ENCODE measurements at places on chromosomes 6 and 20.

- no peak for DNase-seq
- no peak overlapping the region for H3K4me3 ChIP-seq
- H3K36me3 ChIP-seq: peaks cover 8% of the 10 kb centered on the region
- H3K27me3 ChIP-seq: no peaks in the 10 kb centered on the region
- no peaks in the 10 kb centered on the region for H3K4me1 ChIP-seq
Measured at GRCh38 chr6:89997456-89998445, 103.5 kb downstream of the GJA10 start.

DNA sequence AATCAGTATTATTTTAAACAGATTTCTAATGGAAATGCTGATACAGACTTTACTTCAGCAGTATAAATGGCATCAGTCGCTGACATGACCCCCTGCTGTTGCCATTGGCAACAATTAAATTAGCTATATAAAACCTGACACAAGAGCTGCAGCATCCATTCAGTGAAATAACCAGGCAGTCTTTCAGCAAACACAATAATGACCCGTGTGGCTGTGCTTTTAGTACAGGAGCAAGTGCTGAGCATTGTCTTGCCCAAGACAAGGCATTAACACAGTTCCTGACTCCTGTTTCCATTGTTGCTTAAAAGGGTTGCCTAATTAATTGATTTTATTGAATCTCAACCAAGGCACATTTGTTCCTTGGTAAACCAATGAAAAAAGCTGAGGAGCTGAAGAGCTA is 382.1 kb downstream of the HACE1 start:
- no peak overlapping the region for H3K4me3 ChIP-seq
- H3K36me3 ChIP-seq: no peaks in the 10 kb centered on the region
- no peak for DNase-seq
- no peaks in the 10 kb centered on the region for H3K27me3 ChIP-seq
- H3K4me1 ChIP-seq: no peaks in the 10 kb centered on the region

- H3K27ac ChIP-seq: no peak within 1 kb of the TSS
- DNase-seq: no peak
- H3K4me1 ChIP-seq: no peaks in the 10 kb centered on the region
- peaks cover 22% of the 10 kb centered on the region for H3K36me3 ChIP-seq
- no peaks in the 10 kb centered on the region for H3K27me3 ChIP-seq
Measured at GRCh38 chr20:38581013-38581412, at the start of gene ADIG. ADIG (plus strand) TSS chr20:38581197; CDS start chr20:38581251, 54 bp downstream.

DNA sequence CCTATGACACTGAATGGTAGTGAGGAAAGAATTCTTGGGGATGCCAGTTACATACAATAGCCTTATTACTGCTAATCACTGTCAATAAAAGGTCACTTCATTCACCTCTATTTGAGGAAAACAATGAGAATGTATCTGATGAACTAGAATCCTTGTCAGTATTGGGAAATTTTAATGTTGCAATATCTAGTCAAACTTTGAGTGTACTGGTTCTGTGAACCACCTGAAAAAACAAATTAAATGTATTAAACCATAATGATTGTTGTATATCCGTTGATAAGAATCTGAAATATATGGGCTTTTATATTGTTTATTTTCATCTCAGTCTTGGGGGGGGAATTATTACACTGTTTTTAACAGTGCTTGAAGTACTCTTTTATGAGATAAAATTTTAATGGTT is 10.6 kb downstream of the TAF11 start:
- no peak overlapping the region for H3K27ac ChIP-seq
- H3K36me3 ChIP-seq: no peaks in the 10 kb centered on the region
- no peaks in the 10 kb centered on the region for H3K4me1 ChIP-seq
- DNase-seq: no peak

- DNase-seq: no peak
- H3K36me3 ChIP-seq: no peaks in the 10 kb centered on the region
- H3K27ac ChIP-seq: no peak overlapping the region
Measured at GRCh38 chr6:116287689-116288282, 8.1 kb upstream of the TSPYL1 start.

DNA sequence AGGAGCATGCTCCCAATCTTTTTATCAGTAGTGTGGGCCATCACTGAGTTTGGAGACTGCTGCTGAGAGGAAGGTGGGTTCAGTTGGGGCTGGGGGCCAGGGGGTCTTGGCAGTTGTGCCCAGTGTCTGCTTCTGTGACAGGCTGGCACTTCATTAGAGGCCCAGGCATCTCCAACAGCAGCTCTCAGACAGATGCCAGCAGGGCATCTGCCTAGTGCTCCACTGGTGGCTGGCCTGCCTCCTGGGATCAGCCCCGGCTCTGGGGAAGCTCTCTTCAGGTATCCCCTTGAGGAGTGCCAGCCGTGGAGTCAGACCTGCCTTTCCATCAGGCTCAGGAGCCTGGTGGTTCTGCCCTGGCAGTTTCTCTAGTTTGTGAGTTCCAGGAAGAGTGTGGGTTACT is 77.3 kb downstream of the DTD1 start:
- H3K4me1 ChIP-seq: no peaks in the 10 kb centered on the region
- H3K27ac ChIP-seq: no peak overlapping the region
- H3K27me3 ChIP-seq: no peaks in the 10 kb centered on the region
- no peak for DNase-seq
- H3K36me3 ChIP-seq: peaks cover 9% of the 10 kb centered on the region

DNA sequence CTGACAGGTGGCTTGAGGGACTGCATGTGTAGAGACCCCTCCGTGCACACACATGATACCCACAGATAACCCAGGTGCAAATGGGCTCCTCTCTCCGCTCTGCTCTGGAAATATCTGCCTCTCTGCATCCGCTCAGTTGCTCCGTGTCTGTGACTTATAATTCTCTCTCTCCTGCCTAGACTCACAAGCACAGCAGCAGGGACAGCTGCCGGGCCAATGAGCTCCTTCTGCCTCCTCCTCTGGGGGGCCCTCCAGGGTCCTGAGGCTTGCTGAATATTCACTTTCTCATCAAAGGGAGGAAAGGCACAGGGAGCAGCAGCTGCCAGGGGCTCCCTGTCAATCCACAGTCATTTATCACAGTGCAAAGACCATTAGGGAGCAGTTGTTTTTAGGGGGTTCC is 24.1 kb downstream of the LRFN2 start:
- H3K36me3 ChIP-seq: no peaks in the 10 kb centered on the region
- H3K27ac ChIP-seq: no peak overlapping the region
- no peaks in the 10 kb centered on the region for H3K4me1 ChIP-seq
- H3K27me3 ChIP-seq: no peaks in the 10 kb centered on the region
- no peak overlapping the region for H3K4me3 ChIP-seq
- DNase-seq: no peak

DNA sequence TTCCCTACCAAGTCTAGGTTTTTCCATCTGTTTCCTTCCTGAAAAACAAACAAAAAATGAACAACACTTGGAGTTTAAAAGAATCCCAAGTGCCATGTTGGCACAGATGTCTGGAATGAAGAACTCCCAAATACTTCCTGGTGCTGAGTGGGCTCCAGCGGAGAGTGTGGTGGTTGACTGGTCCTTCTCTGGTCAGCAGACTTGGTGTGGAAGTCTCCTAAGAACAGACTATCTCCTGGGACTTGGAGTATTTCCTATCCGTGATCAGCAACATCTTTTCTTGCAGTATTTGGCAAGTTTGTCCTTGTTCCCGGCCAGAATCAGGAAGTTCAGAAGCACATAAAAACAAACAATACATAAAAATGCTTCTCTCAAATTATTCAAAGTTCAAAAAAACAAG is 154.1 kb downstream of the MTFR2 start:
- no peaks in the 10 kb centered on the region for H3K4me1 ChIP-seq
- no peaks in the 10 kb centered on the region for H3K36me3 ChIP-seq
- peak overlapping the region; percentile 46 for H3K27ac ChIP-seq
- H3K27me3 ChIP-seq: no peaks in the 10 kb centered on the region
- no peak for DNase-seq

DNA sequence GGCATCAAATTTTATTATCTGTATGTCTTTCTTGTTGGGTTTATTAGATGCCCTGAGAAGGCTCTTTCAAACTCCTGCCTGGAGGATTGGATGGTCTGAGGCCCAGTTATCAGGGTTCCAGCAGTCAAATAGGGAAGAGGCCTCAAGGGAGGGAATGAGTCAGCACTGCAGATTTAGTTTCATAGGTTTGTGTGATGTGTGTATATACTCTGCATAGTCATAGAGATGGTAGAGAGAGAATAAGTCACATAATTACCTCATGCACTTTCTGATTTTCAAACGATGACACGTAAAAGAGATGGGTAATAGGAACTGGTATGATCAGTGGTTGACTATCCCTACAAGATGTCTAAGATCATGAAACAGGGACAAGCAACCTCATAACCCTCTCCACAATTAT is 82.1 kb downstream of the ADAT2 start:
- H3K4me3 ChIP-seq: no peak overlapping the region
- H3K27ac ChIP-seq: no peak overlapping the region
- no peak for DNase-seq
- no peaks in the 10 kb centered on the region for H3K4me1 ChIP-seq
- H3K36me3 ChIP-seq: no peaks in the 10 kb centered on the region
- H3K27me3 ChIP-seq: no peaks in the 10 kb centered on the region

DNA sequence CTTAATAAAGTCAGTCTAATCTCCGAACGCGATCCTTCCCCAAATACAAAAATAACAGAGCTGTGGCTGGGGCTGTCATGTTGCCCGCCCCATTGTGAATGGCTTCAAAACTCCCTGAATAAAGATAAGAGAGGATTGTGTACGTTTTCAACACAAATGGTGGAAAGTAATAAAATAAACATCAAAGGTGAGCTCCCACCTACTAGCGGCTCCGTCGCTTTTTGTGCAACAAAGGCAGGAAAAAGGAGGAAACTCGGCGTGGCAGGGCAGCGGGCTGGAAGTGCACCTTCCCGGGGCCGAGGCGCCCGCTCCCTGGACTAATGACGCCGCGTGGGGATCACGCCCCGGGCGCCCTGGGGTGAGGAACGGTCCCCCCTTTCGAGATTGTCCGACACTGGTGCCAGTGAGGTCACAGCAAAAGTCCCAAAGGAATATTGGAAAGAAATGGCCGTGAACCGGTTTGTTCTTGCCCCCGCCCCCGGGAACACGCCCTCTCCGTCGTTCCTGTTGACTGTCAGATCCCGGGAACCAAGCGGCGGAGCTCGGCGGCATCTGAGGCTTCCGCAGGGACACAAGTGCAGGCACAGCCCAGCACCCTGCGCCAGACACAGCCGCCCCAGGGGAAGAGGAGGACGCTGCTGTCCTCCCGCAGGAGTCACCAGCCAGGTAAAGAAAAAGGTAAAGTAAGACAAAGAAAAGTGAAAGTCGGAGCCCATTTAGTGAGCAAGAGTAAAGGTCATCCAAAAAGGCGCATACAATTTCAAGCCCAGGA is 1.1 kb upstream of the FOXQ1 start:
- peaks cover 50% of the 10 kb centered on the region for H3K27me3 ChIP-seq
- H3K4me3 ChIP-seq: peak overlapping the region; percentile 50
- H3K4me1 ChIP-seq: peaks cover 26% of the 10 kb centered on the region
- peak; percentile 66 for DNase-seq

DNA sequence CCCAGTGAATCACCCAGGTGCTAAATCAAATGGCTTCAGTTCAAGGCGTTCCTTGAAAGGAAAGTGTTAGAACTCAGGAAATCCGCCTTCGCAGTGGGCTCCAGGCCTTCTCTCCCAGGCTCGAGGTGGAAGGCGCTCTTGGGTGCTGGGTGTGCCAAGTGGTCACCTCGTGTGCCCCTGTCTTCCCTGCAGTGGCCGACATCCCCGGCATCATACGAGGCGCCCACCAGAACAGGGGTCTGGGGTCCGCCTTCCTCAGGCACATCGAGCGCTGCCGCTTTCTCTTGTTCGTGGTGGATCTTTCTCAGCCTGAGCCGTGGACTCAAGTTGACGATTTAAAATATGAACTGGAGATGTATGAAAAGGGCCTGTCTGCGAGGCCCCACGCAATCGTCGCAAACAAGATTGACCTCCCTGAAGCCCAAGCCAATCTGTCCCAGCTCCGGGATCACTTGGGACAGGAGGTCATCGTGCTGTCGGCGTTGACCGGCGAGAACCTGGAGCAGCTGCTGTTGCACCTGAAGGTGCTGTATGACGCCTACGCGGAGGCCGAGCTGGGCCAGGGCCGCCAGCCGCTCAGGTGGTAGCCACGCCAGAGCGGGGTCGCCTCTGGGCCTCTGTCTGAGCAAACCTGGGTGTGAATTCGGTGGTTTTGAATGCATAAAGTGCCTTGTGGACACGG is 17.8 kb downstream of the MTG2 start:
- H3K36me3 ChIP-seq: peaks cover 90% of the 10 kb centered on the region
- DNase-seq: peak; percentile 56
- H3K27ac ChIP-seq: no peak overlapping the region
- peaks cover 29% of the 10 kb centered on the region for H3K4me1 ChIP-seq

DNA sequence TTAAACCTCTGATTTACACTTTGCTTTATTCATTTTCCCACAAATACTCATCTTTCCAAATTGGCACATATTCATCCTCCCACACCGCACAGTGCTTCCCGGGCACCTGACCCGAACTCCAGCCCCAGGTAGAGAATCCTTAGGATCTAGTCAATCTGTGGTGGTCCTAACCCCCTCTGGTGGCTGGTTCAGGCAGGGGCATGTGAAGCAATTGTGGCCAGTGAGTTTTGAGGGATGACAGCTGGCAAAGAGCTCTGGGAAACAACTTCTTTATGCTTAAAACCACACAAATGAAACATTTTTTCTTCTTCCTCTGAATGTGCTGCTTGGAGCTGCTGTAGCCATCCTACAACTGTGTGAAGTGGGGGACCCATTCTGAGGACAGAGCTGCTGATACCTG is 54.7 kb downstream of the ELOVL5 start:
- H3K4me1 ChIP-seq: peaks cover 100% of the 10 kb centered on the region
- H3K4me3 ChIP-seq: no peak overlapping the region
- no peaks in the 10 kb centered on the region for H3K36me3 ChIP-seq
- peak overlapping the region; percentile 29 for H3K27ac ChIP-seq

DNA sequence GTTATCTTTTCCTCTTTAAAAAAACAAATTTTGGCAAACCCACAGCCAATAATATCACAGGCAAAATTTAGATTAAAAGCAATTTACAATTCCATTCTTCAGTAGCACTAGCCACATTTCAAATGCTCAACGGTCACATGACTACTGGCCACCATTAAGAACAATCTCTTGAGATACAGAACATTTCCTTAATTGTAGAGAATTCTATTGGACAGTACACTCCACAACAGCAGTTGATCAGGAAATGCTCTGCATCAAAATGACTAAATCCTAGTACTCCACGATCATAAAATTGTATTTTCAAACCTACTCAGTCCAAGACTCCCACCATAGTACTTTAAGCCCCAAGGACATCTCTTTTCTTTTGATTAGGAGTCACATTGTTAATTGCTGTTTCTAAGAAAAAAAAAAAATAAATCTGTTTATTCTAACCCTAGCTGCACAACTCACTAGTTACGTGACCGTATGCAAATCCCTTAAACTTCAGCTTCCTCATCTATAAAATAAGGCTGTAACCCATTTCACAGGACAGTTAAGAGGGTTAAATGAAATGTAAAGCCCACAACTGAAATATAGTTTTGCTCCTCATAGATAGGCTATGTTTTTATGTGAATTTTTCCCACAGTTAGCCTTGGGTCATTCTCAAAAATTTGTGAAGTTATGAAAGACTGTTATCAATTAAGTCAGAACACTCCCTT is 9.8 kb downstream of the C6orf62 start:
- peaks cover 94% of the 10 kb centered on the region for H3K36me3 ChIP-seq
- DNase-seq: no peak
- peaks cover 10% of the 10 kb centered on the region for H3K4me1 ChIP-seq

All from spleen (tissue), 13 donors.